ENCODE measurements at places on chromosomes 4 and X. TPM values are rescaled to one million over a fixed set of nuclear protein-coding genes. Genes with fewer than 3 reads are reported as not detected.

- no peaks in the 10 kb centered on the region for H3K4me1 ChIP-seq
- no peak for DNase-seq
- no peak overlapping the region for H3K27ac ChIP-seq
- H3K36me3 ChIP-seq: no peaks in the 10 kb centered on the region
- H3K4me3 ChIP-seq: no peak overlapping the region
Observed at GRCh38 chr4:16457944-16458343, 231.7 kb upstream of the TAPT1 start.

DNA sequence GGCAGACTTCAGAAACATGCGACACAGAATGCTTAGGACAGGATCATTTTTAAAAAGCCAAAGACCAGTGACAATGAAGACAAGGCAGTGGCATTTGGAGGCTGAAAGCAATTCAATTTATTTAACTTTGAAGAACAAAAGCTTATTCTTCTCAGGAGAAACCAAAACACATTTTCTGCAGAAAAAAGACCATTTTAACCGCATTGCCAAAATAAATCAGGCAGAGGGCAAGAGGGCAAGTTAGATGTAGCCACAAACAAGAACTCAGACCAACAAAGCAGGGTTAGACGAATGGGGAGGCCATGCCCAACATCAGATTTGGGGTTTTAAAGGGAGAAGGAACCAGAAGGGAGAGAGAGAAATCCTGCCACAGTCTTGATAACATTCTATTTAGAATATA is 58.9 kb downstream of the RELL1 start:
- H3K4me3 ChIP-seq: no peak overlapping the region
- no peak for DNase-seq
- no peaks in the 10 kb centered on the region for H3K27me3 ChIP-seq
- peaks cover 39% of the 10 kb centered on the region for H3K36me3 ChIP-seq
- H3K4me1 ChIP-seq: no peaks in the 10 kb centered on the region
- no peak overlapping the region for H3K27ac ChIP-seq

The NPY5R gene
- total RNA-seq: not detected

GRCh38 chrX:85109235-85109634 is 105.6 kb downstream of the APOOL start:
- H3K4me3 ChIP-seq: no peak overlapping the region
- no peaks in the 10 kb centered on the region for H3K4me1 ChIP-seq
- H3K27me3 ChIP-seq: no peaks in the 10 kb centered on the region
- H3K27ac ChIP-seq: no peak overlapping the region
- DNase-seq: no peak

DNA sequence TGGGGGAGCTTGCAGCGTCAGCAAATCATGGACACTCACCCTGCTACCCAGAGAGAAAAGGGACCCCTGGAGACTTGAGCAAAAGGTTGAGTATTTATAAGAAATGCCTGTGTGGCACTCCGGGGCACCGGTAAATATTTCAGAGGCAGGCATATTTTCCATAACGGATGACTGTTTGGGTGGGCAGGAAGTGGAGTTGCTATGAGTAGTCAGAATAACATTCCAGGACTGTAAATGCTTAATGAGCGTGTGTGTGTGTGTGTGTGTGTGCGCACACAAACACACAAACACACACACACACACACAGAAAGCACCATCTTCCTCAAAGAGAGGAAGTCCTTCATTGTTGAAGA is 74.6 kb downstream of the MXRA5 start:
- H3K36me3 ChIP-seq: no peaks in the 10 kb centered on the region
- H3K4me1 ChIP-seq: no peaks in the 10 kb centered on the region
- no peak overlapping the region for H3K27ac ChIP-seq
- no peaks in the 10 kb centered on the region for H3K27me3 ChIP-seq
- H3K4me3 ChIP-seq: no peak overlapping the region
- DNase-seq: no peak

The TDO2 gene
- total RNA-seq: 0.16 TPM

- H3K27me3 ChIP-seq: no peaks in the 10 kb centered on the region
- no peak for DNase-seq
- H3K27ac ChIP-seq: no peak overlapping the region
- H3K36me3 ChIP-seq: no peaks in the 10 kb centered on the region
- no peak overlapping the region for H3K4me3 ChIP-seq
Observed at GRCh38 chrX:39211501-39211900, 410.2 kb downstream of the MID1IP1 start.

The F8A2 gene
- total RNA-seq: not detected

DNA sequence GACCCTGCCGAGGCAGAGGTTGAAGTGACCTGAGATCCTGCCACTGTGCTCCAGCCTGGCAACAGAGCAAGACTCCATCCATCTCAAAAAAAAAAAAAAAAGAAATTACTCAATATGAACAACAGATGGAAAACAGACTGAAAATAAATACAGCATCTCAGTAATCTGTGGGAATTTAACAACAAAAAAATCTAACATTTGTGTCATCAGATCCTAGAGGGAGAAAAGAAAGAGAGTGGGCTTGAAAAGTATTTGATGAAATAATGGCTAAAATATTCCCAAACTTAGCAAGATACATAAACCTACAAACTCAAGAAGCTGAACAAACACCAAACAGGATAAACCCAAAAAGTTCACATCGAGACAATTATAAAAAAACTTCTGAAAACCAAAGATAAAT is 84.7 kb downstream of the CENPC start:
- no peaks in the 10 kb centered on the region for H3K27me3 ChIP-seq
- no peak overlapping the region for H3K27ac ChIP-seq
- no peaks in the 10 kb centered on the region for H3K4me1 ChIP-seq
- no peak for DNase-seq

The ZAR1 gene
- not detected for total RNA-seq

GRCh38 chr4:169634975-169635374 is 14.6 kb downstream of the CLCN3 start:
- H3K4me3 ChIP-seq: no peak overlapping the region
- no peaks in the 10 kb centered on the region for H3K4me1 ChIP-seq
- H3K27ac ChIP-seq: no peak overlapping the region
- H3K36me3 ChIP-seq: peaks cover 9% of the 10 kb centered on the region
- no peaks in the 10 kb centered on the region for H3K27me3 ChIP-seq

The TLL1 gene
- not detected for total RNA-seq

DNA sequence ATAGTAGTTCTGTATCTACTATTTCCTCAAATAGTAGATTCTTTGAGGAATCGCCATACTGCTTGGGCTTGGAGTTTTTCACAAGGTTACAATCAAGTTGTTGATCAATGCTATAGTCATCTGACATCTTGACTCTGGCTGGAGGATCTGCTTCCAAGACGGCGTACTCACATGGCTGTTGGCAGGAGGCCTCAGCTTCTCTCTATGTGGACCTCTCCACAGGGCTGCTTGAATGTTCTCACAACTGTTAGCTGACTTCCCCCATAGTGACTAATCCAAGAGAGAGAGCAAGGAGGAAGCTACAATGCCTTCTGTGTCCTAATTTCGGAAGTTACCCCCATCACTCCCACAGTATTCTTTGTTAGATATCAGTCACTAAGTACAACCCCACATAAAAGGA is 10.3 kb downstream of the EGFL6 start:
- no peak for DNase-seq
- no peaks in the 10 kb centered on the region for H3K36me3 ChIP-seq
- no peak overlapping the region for H3K4me3 ChIP-seq
- H3K27ac ChIP-seq: no peak overlapping the region
- no peaks in the 10 kb centered on the region for H3K27me3 ChIP-seq

DNA sequence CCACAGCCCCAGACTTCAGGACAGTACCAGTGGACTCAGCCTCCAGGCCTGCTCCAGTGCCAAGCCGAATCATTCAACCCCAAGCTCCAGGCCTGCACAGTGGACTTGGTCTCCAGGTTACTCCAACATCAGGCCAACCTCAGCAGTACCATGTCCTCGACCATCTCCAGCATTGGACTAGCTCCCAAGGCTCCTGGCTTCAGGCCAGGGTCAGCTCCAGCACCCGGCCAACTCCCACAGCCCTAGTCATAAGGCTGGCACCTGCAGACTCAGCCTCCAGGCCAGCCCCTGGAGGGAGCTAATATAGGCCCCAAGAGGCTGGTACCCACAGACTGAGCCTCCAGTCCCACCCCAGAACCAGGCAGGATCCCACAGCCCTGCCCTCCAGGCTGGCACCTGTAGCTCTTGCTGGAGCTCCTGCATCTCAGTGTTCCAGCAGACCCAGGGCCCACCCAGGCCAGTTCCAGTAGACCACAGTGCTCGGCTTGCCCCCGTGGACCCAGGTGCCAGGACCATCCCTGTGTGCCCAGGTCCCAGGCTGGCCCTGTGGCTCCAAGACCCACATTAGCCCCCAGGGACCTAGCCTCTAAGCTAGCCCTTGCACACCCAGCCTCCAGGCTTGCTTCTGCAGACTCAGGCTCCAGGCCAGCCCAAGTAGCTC is 25.6 kb downstream of the ZMAT1 start:
- no peak overlapping the region for H3K27ac ChIP-seq
- no peaks in the 10 kb centered on the region for H3K27me3 ChIP-seq
- no peaks in the 10 kb centered on the region for H3K36me3 ChIP-seq
- H3K4me3 ChIP-seq: no peak overlapping the region
- no peak for DNase-seq
- H3K4me1 ChIP-seq: no peaks in the 10 kb centered on the region

DNA sequence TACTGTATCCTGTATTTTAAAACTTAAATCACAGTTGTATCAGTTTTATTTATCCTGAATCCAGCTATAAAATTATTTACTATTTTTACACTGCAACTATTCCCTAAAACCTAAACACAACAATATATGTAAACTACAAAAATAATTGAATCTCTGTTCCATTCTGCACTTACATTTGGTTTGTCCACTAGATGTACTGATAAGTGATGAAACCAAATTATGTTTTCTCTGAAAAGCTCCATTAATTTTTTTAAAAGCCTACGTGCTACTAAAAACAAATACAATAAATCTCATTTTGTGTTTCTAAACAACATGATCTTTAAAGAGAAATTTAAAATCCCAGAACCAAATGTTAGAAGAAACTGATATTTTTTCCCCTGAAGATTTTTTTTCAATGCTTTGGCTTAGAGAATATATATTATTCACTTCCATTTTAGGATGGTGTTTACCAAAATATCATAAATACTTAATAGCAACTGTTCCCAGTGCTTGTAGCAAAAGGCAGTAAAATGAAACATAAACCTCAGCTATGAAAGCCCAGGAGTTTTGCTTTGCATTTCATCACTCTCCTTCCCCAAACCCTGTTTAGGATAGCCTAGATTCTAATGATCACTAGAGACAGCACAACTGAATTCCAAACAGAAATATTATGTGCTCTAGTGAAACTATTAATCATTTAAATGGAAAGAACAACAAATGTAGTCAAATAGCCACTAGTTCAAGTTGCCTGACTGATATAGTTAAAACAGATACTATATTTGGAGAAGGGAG is 19.7 kb downstream of the ANTXR2 start:
- DNase-seq: no peak
- H3K27me3 ChIP-seq: no peaks in the 10 kb centered on the region
- H3K4me1 ChIP-seq: peaks cover 6% of the 10 kb centered on the region
- H3K36me3 ChIP-seq: no peaks in the 10 kb centered on the region
- no peak overlapping the region for H3K4me3 ChIP-seq

The SSX4B gene
- total RNA-seq: not detected

The SYTL4 gene
- not detected for total RNA-seq

The LANCL3 gene
- 0.70 TPM for total RNA-seq

GRCh38 chrX:109481986-109482385 is at the start of gene GUCY2F:
Gene GUCY2F (minus strand): TSS chrX:109482086. CDS start chrX:109475936, 6,150 bp downstream.
- no peaks in the 10 kb centered on the region for H3K27me3 ChIP-seq
- no peaks in the 10 kb centered on the region for H3K36me3 ChIP-seq
- H3K4me1 ChIP-seq: no peaks in the 10 kb centered on the region

GRCh38 chr4:112418092-112418491 is 97.9 kb downstream of the NEUROG2 start:
- H3K36me3 ChIP-seq: no peaks in the 10 kb centered on the region
- no peak overlapping the region for H3K4me3 ChIP-seq
- no peak overlapping the region for H3K27ac ChIP-seq
- no peaks in the 10 kb centered on the region for H3K4me1 ChIP-seq
- DNase-seq: no peak

GRCh38 chr4:17647927-17648326 is 33.5 kb downstream of the MED28 start:
- no peak overlapping the region for H3K27ac ChIP-seq
- no peaks in the 10 kb centered on the region for H3K36me3 ChIP-seq
- DNase-seq: no peak
- peaks cover 24% of the 10 kb centered on the region for H3K27me3 ChIP-seq
- H3K4me3 ChIP-seq: no peak overlapping the region
- peaks cover 8% of the 10 kb centered on the region for H3K4me1 ChIP-seq

- no peak overlapping the region for H3K4me3 ChIP-seq
- peaks cover 37% of the 10 kb centered on the region for H3K4me1 ChIP-seq
- no peak for DNase-seq
- peaks cover 42% of the 10 kb centered on the region for H3K27me3 ChIP-seq
- H3K36me3 ChIP-seq: no peaks in the 10 kb centered on the region
Observed at GRCh38 chr4:13536607-13537006, 7.7 kb downstream of the NKX3-2 start.

- H3K4me3 ChIP-seq: no peak overlapping the region
- no peaks in the 10 kb centered on the region for H3K4me1 ChIP-seq
- DNase-seq: no peak
- no peak overlapping the region for H3K27ac ChIP-seq
- H3K36me3 ChIP-seq: no peaks in the 10 kb centered on the region
- H3K27me3 ChIP-seq: no peaks in the 10 kb centered on the region
Observed at GRCh38 chr4:23902222-23902804, 12.5 kb upstream of the PPARGC1A start.

DNA sequence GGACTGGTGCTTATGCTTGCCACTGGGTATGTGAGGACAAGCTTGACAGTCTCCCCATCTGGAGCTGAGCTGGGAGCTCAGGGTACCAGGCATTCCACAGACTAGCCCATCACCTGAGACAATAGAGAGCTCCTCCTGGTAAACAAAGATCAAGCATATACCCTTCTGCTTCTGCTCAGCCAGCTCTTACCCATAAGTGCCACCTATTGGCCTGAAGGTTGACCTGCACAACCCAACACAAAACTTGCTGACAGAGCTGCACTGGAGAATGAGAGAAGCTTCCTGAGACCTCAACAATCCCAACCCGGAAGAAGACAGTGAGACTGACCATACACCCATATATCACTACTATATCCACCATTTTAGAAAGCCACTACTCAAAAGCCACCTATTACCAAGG is 1049.2 kb upstream of the INTU start:
- H3K27me3 ChIP-seq: no peaks in the 10 kb centered on the region
- H3K4me3 ChIP-seq: no peak overlapping the region
- no peaks in the 10 kb centered on the region for H3K36me3 ChIP-seq
- H3K27ac ChIP-seq: no peak overlapping the region

- no peak overlapping the region for H3K4me3 ChIP-seq
- no peaks in the 10 kb centered on the region for H3K4me1 ChIP-seq
- no peaks in the 10 kb centered on the region for H3K27me3 ChIP-seq
- no peak overlapping the region for H3K27ac ChIP-seq
Observed at GRCh38 chr4:186765673-186766546, 42.3 kb upstream of the FAT1 start.

DNA sequence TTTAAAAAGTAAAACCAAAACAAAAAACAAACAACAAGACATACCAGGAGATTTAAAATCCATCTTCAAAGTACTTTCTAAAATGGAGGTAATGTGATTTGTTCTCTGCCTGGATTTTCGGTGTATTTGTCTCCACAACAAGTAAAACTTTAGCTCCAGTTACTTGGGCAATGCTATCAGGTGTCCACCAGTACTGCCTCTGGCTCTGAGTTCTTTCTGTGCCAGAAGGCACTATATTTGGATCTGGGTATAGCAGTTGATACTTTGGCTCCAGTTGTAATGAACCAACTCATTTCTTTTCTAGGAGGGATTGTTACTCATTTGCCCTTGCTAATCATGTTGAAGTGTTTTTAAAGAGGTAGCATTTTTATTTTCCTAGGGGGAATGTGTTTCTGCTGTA is 9.5 kb upstream of the PDLIM5 start:
- H3K4me3 ChIP-seq: no peak overlapping the region
- H3K36me3 ChIP-seq: no peaks in the 10 kb centered on the region
- no peaks in the 10 kb centered on the region for H3K27me3 ChIP-seq
- no peak overlapping the region for H3K27ac ChIP-seq
- H3K4me1 ChIP-seq: no peaks in the 10 kb centered on the region

The CDS1 gene
- 0.92 TPM for total RNA-seq

The ARHGAP36 gene
- total RNA-seq: not detected

The KLKB1 gene
- 2.5 TPM for total RNA-seq

The TSPAN7 gene
- not detected for total RNA-seq
